Hematopoietic multipotent progenitor cell (in vitro differentiated cells): ENCODE measurements at places on chromosomes 1 and 21.

- DNase-seq, result no peak
Measured at GRCh38 chr1:218459878-218460711, 115.0 kb downstream of the TGFB2 start.

- DNase-seq, result no peak
Measured at GRCh38 chr1:154607106-154607608, 829 bp downstream of the ADAR start.

DNA sequence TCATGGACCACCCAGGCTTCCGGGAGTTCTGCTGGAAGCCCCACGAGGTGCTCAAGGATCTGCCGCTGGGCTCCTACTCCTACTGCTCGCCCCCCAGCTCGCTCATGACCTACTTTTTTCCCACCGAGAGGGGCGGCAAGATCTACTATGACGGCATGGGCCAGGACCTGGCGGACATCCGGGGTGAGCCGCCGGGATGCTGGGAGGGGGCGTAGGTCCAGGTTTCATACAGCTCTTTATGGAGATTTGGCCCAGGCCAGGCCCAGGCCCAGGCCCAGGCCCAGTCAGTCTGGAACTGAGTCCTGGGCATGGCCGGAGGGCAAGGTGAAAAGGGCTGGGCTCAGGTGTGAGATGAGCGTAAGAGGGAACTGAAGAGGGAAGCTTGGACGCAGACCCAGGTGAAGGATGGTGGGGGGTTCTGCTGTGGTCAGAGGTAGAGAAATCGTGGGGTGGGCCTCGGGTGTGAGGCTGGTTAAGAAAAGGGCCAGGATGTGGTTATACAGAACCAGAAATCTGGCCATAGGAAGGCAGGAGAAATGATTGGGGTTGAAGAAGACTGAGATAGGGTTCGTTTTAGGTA, 23.0 kb downstream of the DISP3 start:
- no peak for DNase-seq

- no peak for DNase-seq
Measured at GRCh38 chr1:244214009-244214967, 163.2 kb downstream of the ZBTB18 start.

GRCh38 chr1:76083189-76083588, 8.6 kb downstream of the ST6GALNAC3 start:
- DNase-seq, result no peak

DNA sequence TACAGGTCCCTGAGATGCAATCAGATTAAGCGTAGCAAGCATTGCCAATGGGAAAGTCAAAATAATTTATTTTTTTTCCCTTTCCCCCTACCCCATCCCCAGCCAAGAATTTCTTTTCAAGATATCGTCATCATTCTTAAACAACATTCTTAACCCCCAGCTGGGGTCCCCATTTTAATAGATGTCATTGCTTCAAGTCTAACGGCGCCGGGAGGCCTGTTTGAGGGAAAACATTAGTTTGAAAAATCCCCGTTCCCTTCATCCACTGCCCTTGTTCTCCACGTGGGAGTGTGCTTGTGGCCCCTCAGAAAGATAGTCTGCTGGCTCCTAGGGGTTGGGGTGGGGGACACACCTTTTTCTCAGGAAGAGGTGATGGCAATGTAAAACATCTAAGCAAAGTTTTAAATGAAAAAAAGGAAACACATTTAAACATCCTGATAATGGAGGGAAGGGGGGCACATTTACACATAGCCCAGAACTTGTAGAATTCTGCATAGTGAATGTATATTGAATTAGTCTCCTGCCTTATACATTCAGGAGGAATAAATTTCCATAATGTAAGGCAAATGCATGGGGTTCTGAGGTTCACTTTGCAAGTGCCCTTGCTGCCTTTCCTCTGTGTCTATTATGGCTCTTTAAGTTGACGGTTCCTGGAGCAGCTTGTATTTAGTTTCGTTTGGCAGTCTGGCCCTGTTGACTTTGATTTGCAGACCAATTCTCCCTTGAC, 6.8 kb downstream of the TRNP1 start:
- no peak for DNase-seq

GRCh38 chr1:116374353-116375147, 1.5 kb downstream of the ATP1A1 start:
- no peak for DNase-seq

- no peak for DNase-seq
Measured at GRCh38 chr1:26094076-26094669, 17.5 kb upstream of the PDIK1L start.

DNA sequence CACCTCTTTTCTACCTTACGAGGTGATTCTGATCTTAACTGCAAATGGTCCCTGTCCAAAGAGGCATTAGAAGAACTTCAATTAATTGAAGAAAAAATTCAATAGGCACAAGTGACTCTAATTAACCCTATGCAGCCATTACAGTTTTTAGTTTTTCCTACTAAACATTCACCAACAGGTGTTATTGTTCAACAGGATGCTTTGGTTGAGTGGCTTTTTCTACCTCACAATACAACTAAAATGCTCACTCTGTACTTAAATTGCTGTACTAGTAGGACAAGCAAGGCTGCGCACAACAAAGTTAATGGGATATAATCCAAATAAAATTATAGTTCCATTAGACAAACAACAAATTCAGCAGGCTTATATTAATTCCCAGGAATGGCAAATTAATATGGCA, 11.6 kb upstream of the PM20D1 start:
- DNase-seq, result no peak

- DNase-seq, result no peak
Measured at GRCh38 chr1:18934205-18935000, 22.1 kb downstream of the IFFO2 start.

DNA sequence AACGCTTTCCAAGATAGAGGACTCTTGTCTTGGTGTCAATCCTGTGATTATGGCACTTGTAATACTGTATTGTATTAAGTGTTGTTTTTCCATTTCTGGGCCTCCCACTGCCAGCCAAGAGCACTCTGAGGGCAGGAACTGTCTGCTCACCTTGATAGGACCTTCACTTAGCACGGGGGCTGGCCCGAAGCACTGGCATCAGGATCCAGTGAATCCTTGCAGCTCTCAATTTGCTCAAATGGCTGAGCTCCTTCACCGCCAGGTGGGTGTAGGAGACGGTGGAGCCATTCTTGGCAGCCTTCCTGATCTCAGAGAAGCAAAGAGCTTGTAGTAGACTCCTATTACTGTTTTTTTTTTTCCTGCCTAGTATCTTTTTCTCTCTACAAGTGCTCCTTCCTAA, 17.7 kb downstream of the MECR start:
- DNase-seq, result no peak

DNA sequence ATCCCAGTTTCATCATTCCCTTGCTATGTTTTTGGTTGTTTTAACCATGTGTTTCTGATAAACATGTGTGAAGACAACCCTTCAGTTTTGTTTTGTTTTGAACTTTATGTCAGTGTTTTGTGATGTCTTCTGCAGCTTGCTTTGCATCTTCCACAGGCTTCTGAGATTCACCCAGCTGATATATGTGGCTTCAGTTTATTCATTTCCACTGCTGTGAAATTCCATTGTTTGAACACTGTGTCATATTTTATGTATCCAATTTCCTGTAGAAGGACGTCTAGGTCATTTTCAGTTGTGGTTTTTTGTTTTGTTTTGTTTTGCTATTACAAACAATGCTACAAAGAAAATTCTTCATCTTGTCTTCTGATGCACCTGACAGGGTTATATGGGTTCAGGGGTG, 27.2 kb upstream of the SLC26A9 start:
- DNase-seq, result no peak

DNA sequence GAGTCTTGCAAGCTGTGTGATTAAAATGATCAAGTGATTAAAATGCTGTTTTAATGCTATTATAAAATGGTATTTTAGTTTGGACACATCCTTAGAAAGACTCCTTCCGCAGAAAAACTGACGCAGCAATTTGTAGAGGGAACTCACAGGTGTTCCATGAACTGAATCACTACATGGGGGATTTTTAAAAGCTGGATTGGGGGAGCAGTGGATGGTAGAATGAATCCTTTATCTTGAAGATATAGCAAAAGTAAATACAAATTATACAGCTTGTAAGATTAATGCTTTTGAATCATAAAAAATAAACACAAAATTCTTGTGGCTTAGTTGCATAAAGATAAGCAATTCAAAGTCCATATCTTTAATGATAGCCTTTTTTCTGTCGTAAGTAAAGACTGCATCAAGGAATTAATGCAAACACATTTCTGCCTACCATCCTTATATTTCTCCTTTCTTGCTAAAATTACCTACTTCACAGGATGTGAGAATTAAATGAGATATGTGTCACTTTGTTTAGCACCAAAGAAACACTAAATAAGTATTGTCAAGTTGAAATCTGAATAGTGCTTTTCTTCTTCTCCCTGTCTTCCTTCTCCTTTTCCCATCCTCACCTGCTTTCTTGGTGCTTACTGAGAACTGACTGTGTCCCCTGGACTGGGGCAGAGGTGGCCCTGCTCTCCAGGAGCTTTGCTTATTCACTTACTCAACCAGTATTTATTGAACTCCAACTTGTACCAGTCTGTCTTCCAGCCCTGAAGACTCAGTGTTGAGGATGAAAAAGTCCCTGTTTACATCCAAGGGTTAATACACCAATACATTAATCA, 61.5 kb upstream of the F3 start:
- DNase-seq, result no peak

DNA sequence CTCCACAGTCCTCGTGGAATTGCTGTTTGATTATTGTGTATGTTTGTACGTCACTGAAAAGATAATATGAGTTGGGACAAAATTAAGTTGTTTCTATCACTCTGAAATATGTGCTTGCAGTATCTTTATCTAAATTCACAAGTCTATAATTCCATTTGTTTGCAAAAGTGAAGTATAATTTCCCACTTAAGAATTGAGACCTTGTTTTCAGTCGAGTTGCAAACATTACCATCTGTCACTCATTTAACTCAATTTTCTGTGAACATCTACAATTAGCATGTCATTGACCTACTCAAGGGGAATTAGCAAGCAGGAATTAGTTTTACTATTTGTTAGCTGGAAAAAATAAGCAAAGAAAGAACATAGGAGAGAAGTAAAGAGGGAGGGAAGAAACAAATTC, 195.8 kb downstream of the TPR start:
- DNase-seq, result no peak

DNA sequence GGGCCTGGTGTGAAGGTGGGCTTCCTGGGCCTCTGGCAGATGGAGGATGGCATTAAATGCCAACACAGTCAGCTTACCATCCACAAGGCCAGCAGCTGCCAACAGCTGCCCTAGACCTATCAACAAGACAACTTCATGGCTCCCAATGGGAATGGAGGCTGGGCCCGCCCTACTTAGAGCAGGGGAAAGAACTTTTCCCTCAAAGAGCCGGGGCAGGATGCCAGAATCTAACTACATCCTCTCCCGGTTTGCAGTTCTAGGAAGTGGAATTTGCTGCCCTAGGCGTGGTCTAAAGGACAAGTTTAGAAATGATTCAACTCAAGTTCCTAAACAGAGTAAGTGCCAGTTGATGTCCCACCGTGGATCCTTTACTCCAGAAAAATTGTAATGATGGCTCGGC, 13.1 kb downstream of the ICMT start:
- no peak for DNase-seq

- DNase-seq, result no peak
Measured at GRCh38 chr1:33149453-33150190, 32.2 kb downstream of the TRIM62 start.
